Activated T-helper 1 cell treated with Interleukin-2 at 50 U/mL for 16 hours (primary cell): ENCODE measurements at places on chromosomes 12 and 14.

DNA sequence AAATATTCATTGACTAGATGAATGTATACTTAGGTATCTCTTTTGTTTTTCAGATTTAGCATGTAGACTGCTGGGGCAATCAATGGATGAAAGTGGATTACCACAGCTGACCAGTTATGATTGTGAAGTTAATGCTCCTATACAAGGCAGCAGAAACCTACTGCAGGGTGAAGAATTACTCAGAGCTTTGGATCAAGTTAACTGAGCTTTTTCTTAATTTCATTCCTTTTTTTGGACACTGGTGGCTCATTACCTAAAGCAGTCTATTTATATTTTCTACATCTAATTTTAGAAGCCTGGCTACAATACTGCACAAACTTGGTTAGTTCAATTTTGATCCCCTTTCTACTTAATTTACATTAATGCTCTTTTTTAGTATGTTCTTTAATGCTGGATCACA lies 15.3 kb upstream of the SNAPC1 start:
- no peak for DNase-seq

DNA sequence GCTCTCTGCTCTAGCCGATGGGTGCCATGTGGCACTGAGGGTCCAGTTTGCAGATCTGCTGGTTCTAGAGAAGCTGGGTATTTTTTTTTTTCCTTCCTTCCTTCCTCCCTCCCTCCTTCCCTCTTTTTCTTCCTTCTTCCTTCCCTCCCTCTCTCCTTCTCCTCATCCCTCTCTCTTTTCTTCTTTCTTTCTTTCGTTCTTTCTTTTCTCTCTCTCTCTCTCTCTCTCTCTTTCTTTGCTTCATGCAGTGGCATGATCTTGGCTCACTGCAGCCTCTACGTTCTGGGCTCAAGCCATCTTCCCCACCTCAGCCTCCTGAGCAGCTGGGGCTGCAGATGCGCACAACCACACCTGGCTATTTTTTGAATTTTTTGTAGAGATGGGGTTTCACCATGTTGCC lies 2.7 kb upstream of the BCL7A start:
- DNase-seq = no peak

- DNase-seq = no peak
Measured at GRCh38 chr12:27814411-27814810, 34.4 kb upstream of the MANSC4 start.

DNA sequence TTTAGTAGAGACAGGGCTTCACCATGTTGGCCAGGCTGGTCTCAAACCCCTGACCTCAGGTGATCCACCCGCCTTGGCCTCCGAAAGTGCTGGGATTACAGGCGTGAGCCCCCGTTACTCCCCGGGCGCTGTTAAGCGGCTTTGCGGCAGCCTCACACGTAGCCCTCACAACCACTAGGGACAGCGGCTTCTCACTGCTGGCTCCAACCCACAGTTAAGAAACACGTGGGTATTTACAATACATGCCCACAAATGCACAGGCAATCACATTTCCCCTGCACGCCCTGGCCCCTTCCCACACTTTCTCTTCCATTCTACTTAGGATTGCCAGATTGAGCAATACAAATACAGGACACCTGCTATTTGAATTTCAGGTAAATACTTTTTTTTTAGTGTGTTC lies 37.0 kb upstream of the EIF5 start:
- no peak for DNase-seq

DNA sequence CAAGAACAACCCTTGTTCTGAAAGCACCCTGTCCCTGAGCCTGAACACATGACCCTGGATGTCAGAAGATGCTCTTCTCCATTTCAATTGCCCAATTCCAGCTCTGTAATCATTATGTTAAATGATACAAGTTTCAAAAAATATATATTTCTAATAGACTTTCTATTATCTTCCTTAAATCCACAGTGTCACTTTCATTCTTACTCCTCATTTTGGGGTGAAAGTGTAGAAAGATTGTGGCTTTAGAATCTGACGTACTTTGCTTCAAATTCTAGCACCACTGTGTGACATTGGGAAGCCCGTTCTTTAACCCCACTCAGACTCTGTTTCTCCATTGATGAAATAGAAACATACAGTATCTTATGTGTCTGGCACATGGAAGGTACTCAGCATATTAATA lies 83.2 kb downstream of the ETV6 start:
- no peak for DNase-seq

DNA sequence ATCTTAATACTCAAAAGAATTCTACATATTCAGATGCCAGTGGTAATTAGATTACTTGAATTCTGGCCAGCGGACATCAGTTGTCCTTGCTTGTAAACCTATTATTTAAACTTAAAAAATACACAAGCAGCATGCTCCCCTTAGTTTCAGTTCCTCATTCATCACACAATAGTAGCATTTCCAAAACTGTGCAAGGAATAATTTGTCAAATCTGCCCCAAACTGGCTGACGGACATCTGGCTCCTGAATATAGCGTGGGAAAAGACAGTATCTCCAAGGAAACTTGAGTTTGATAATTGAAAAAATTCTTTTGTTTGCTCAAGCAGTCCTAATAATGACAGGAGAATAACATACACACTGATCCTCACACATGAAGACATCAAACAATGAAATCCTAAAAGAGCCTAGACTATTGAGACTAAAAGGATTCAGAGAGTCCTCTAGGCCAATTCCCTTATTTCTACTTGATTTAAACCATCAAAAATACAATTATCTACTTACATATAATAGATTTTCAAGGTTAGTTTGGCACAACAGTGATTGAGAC lies 90.4 kb downstream of the KIF21A start:
- DNase-seq = no peak

DNA sequence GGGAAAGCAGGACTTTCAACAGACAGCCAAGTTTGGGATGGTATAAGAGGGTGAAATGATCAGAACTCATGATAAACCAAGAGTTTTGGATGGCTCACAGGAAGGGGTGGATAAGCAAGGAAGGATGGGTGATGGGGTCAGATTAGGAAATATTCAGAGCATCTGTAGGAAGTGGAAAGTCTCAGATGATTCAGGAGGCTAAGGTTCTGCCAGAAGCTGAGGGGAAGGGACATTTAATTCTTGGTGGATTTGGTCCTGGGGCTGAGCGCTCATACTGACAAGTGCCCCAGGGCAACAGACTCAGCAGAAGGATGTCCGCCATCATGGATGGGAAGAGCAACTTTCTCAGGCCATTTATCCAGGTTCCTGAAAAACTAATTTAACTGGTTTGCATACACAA lies 28.4 kb upstream of the BDKRB2 start:
- no peak for DNase-seq

DNA sequence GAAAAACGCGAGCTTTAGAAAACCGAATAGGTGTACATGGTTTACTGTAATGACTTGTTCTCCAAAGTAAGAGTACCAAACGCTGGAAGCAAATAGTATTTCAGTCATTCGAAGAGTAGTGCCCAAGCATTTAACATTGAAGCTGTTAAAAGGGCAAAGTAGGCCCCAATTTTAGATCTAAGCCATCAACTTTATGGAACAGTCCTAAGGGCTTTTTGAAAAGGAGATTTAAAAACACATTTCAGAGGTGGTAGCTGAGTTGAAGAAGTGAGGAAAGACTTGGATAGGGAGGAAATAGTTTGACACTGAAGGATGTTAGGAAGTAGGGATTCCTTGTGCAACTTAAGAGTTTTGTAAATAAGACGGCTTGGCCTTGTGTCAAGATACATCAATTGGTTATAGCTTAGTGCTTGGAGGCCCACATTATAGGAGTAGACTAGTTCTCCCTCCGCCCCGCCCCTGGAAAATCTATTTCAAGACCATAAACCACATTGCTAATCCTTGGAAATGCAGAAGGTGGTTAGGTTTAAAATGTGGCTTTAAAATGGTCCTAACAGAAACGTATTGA lies 783 bp upstream of the TUBA1B start:
- no peak for DNase-seq

DNA sequence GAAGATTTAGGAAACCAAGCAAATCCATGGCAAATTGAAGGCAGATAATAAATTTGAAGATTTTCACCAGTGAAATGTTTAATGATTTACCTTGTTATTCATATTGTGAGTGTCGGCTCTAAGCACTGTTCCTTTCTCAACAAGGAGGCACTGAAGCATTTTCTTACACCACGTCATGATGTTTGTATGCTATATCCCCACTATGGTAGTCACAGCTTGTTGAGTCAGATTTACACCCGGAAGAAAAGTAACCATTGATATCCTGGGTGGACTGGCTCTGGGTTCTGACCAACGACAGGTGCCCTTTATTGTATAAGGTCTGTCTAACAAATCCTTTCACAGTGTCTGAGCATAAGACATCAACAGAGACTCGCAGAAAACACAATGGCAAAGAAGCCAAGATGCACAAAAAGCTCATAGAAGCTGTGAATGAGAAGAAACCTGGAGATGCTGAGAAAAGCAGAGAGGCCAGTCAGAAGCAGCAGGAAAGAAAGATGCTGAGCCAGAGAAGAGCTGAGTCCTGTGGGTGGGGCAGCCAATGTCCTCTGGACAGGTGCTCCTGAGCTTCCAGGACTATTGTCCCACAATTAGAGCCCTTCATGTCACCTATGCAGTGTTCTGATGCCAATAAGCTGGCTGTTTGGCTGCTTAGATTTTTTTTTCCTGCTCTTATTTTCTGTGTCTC lies 49.7 kb upstream of the ARHGAP5 start:
- DNase-seq = no peak

- DNase-seq = no peak
Measured at GRCh38 chr14:44863271-44863670, 98.5 kb downstream of the KLHL28 start.

- DNase-seq = no peak
Measured at GRCh38 chr12:34244608-34245007, 222.3 kb downstream of the ALG10 start.

DNA sequence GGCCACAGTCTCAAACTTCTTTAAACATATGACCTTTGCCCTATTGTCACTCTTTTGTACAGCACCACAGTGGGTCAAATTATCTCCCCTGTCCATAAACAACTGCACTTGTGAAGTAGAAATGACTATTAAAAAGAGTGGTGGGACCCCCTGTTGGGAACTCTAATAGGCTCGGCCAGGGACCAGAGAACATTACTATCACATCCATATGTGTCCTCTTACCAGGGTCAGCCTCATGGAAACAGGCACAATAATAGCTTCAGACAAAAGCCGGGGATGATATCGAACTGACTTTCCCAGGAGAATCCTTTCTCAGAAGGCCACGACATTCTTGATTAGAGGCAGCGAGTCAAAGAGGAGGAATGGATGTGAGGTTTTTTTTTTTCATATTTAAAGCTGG lies 96.6 kb downstream of the NKX2-1 start:
- DNase-seq = no peak

- no peak for DNase-seq
Measured at GRCh38 chr12:113537751-113538087, 66.0 kb upstream of the LHX5 start.

DNA sequence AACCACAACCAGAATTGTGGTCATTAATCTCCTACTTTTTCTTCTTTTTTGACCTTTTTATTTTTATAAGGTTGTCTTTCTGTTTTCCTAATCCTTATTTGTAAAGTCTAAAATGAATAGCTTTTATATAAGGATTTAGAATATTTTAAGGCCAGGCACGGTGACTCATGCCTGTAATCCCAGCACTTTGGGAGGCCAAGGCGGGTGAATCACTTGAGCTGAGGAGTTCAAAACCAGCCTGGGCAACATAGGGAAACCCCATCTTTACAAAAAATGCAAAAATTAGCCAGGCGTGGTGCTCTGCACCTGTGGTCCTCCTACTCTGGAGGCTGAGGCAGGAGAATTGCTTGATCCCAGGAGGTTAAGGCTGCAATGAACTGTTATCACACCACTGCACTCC lies 55.1 kb downstream of the IFT81 start:
- no peak for DNase-seq

GRCh38 chr12:115362339-115362976 lies 678.5 kb upstream of the TBX3 start:
- no peak for DNase-seq

GRCh38 chr14:95490727-95491451 lies 25.6 kb downstream of the SYNE3 start:
- no peak for DNase-seq

DNA sequence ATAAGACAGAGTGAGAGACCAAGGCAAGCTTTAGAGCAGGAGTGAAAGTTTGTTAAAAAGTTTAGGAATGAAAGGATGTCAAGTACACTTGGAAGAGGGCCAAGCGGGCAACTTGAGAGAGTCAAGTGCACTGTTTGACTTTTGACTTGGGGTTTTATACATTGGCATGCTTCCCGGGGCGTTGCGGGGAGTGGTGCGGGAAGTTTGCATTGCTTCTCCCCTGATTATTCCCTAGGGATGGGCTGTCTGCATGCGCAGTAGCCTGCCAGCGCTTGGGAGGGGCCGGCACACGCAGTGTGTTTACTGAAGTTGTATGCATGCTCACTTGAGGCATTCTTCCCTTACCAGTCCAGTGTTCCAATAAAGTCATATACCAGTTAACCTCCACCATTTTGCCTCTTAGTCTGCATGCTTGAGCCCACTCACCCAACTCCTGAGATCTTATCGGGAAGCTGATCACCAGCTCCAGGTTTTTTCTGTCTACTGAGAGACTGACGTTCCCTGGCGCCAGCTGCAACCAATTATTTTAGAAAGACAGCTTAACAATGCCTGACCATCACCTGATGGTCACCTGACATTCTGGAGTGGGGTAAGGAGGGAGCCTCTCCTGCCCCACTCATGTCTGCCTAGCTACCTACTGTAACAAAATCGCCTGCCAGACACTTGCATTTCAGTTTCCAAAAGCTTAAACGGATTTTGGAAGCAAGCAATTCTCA lies 53.2 kb downstream of the DACT1 start:
- DNase-seq = no peak
